ENCODE measurements at places on chromosomes 5 and 9.

- no peak for DNase-seq
These were observed 10.5 kb downstream of the LURAP1L start for GRCh38 chr9:12785260-12785770.

GRCh38 chr9:113665756-113666155 is 202.2 kb downstream of the RGS3 start:
- DNase-seq = no peak

GRCh38 chr9:137050570-137050969 is 3.3 kb downstream of the ENTPD2 start:
- DNase-seq = no peak

DNA sequence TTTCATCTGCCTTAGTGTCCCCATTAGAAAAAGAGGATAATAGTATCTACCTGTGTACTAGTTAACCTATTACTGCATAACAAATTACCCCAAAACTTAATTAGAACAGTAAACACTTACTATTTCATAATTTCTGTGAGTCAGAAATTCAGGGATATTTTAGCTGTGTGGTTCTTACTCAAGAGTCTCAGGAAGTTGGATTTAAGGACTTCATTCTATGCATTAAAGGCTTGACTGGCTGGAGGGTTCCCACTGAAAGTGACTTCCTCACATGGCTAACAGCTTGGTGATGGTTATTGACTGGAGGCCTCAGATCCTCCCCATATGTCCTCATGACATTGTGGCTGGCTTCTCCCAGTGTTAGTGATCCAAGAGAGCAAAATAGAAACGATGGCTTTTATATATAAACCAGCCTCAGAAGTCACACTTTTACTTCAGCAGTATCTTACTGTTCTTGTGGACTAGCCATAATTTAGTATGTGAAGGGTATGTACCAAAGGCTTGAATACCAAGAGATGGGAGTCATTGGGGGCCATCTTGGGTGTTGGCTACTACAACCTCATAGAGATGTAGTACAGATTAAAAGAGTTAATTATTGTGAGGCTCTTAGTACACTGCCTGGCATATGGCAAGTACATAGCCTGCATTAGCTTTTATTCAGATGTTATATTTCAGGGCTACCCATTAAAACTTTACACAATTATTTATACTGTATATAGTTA is 9.9 kb downstream of the RAD23B start:
- no peak for DNase-seq
